ENCODE measurements at places on chromosomes 16 and 17.

- DNase-seq = no peak
Measured at GRCh38 chr16:65384441-65384840, 262.6 kb upstream of the CDH11 start.

- DNase-seq = no peak
Measured at GRCh38 chr17:36506831-36507230, 20.4 kb downstream of the ZNHIT3 start.

DNA sequence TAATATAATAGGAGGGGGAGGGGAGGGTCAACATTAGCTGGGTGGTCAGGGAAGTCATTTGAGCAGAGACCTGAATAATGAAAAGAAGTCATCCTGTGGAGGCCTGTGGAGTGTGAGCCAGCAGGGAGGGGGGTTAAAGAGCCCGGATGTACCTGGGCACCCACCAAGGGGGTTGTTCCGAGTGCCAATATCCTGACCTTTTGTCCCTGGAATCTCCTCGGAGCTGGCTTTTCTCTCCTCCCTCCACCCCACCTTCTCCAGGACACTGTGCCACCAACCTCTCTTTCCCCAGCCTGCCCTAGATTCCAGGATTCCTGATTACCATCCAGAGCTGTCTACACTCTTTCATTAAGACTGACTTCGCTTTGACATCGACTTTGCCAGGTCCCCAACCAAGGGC is 6.2 kb downstream of the SHBG start:
- no peak for DNase-seq

DNA sequence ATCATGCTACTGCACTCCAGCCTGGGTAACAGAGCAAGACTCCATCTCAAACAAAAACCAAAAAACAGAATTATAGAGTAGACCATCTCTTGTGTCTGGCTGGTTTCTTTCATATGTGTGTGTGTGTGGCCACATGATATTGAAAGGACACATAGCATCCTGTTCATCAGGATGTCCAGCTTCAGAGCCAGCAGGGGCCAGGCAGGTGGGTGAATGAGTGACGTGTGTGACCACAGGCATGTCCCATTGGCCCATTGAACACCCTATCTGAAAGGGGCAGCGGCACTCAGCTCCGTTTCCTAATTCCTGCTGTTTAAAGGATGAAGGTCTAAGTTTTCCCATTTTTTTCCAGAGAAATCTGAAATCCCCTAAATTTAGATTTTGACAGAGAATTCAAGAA is 174.2 kb downstream of the PRKCB start:
- no peak for DNase-seq

DNA sequence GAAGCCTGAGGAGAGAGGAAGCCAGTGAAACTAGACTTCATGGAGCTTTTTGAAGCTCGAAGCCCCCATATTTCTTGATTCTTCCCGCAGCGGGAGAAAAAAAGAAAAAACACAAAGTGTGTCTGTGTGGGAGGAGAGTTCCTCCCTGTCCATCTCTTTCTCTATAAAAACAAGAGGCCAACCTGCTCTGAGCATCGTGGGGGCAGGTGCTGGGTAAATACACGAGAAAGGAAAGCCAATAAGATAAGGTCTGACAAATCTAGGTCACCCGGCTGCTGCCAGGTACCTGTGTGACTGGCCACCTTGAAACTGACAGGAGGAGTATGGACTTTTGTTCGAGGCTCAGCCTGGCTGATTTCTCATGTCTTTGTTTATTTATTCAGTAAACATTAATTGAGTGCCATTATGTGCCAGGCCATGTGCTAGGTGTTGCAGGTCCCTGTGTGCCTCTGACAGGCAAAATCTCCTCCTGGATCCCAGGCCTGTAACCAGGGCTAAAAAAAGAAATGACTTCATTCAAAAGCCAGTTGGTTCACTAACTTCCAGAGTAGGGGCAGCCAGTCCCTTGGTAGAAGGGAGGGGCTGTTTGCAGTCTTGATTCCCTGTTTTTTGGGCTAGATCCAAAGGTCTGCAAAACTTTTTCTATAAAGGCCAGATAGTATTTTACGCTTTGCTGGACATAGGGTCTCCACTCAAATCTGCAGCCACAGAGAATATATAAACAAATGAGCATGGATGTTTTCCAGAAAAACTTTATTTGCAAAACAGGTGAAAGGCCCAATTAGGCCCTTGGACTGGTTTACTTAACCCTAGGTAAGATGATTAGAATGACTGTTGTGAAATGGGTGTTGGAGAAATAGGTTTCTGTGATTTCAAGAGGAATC is 35.6 kb downstream of the YPEL2 start:
- DNase-seq = peak; percentile 64

DNA sequence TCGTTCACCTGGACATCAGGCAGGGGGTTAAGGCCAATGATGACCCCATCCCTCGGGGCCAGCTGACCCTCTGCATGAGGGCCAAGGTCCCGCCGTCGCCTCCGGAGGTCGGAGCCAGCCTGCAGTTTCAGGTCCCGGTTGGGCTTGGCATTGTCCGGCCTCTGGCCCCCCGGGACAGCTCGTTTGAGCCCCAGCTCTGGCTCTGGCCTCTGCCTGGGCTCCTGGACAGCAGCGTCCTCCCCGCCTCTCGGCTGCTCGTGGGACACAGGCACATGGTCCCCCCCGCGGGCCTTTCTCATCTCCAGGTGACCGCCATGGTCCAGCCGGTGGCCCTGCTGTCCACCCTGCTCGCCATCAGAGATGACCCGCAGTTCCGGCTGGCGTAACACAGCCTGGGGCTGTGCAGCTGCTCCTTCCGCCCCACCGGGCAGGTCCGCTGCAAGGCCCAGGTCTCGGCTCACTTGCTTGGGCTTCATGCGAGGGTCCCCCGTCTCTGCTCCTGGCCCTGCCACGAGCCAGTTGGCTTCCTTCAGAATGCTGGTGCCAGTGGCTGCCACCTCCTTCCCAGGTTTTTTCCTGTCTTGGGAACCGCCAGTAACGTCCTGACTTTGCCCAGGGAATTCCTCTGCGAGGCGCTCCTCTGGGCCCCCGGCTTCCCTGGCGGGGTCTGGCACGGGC is 6.7 kb downstream of the NDUFAF8 start:
- DNase-seq = no peak

DNA sequence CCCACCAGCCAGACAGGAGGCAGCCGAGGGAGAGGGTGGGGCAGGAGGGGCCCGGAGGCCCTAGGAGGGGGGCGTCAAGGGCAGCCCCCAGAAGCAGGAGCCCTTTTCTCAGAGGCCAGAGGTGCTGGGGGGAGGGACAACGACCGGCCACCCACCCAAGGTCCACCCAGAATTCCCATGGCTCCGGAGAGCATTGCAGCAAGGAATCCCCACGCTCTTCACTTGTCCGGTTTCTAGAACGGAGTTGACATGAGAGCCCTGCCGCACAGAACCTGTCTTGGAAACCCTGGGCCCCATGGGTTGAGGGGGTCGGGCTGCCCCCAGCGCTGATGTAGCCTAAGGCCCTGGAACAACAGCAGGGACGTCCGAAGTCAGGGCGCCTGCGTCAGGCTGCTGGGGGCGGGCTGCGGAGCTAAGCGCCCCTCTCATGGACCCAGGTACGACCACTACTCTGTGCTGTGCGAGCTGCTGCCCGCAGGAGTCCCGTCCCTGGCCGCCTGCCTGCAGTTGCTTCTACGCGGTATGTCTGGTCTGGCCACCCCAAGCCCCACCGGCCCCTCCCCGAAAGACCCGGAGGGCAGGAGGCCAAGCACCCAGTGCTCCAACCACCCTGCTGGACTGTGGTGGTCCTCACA is 11.2 kb downstream of the CYBC1 start:
- no peak for DNase-seq

- no peak for DNase-seq
Measured at GRCh38 chr16:69087161-69087581, 18.3 kb upstream of the HAS3 start.

DNA sequence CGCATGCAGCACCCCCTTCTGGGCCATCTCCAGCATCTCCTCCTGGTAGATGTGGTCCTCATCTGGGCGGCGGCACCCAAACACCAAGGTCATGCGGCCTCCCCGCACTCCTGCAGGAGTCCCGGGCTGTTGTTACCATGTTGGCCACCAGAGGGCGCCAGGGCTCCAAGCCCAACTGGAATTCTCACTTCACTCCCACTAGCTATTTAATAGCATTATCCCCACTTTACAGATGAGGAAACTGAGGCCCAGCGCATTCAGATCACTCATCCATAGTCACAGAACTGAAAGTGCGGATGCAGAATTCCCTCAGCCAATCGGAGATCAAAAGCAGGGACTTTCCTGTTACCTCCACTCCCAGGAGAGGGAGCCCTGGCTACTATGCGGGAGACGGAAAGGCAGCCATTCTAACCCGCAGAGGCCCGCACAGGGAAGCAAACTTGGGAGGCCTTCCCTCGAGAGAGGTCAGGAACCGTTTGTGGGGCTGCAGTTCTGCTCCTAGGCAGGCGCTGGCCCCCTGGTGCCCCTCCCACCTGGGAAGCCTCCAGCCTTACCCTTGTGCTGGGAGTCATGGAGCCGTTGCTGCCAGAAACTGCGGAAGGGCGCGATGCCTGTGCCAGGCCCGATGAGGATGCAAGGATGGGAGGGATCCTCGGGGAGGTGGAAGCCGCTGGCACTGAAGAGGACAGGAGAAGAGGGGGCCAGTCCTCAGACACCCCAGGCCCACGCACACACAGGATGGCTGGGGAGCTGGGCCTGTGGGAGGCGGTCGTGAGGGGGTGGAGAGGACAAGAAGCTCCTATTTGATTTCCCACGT is 40.1 kb downstream of the NOS2 start:
- DNase-seq = peak; percentile 16

- no peak for DNase-seq
Measured at GRCh38 chr17:7133424-7133823, 18.8 kb upstream of the ASGR2 start.

Measured in AG10803 (cell line).